AG09319 (cell line): ENCODE measurements at places on chromosomes 6 and 20.
A peak's percentile ranks its signal among the peaks of the same experiment; 100 is the strongest.

DNA sequence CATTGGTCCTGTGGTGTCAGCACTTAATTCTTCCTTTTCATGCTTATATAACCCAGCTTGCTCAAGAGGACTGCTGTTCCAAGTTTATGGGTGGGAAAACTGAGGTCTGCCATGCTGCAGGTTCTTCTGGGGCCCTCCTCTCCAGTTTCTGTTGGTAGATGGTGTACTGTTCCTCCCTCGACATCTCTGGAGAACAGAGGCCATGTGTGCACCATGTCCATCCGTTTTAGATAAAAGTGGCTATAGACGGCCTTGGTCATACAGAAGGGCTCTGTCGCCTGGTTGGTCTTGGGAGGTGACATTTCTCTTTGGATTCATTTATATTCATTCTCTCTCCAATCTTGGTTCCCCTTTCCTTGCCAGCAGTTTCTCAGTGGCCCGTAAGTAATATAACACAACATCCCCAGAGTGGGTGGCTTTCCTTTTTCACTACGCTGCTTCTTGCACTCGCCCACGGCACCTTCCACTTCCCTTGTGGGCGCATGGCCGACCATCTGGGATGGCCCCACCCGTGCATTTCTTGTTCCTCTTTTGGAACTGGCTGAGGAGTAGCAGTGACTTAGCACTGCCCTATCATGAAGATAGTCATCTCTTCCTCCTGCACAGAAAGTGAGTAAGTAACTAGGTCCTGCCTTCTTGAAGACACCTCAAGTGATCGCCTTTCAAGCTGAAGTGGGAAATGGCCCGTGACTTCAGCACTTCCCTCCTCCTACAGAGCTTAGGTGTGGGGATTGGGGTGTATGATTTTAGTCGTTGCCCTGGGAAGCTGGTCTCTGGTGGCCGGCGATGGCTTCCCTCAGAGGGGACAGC lies 94.2 kb downstream of the RREB1 start:
- DNase-seq, result no peak

DNA sequence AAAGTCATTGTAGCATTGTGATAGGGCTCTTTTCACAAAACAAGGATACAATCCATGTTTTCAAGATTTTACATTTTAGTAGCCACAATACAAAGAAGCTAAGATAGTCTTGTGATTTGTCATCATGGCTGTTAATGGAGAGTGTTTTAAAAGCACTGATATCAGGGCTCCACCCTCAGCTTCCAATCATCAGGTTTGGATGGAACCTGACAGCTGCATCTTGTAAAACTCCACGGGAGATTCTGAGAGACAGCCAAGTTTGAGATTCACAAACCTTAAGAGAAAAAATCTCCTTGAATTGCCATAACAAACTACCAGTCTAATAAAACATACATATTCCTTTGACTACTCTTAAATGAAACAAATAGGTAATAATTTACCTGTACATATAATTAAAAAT lies 280.2 kb downstream of the ESR1 start:
- DNase-seq, result no peak

DNA sequence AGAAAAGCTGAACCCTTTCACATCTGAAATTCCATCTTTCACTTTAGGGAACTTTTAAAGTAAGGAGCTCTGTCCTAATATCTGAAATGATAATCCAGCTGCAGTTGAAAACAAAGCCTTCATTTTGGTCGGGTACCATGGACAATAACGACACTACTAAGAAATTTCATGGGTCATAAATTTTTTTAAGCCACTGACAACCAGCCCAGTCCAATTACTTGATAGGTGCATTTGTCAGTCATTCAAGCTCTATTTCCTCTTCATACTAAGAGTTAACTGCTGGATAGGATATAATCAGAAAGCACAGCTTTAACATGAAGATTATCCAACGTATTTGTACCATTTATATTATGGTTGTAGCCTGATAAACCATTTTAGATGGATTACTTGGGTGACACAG lies 52.5 kb downstream of the MMUT start:
- DNase-seq, result no peak

- DNase-seq, result no peak
These were observed 62.4 kb downstream of the PREX1 start for GRCh38 chr20:48765359-48765758.

- no peak for DNase-seq
These were observed 2.0 kb downstream of the COL9A3 start for GRCh38 chr20:62818592-62819493.

GRCh38 chr6:42175860-42176259 lies 2.7 kb downstream of the GUCA1A start:
- DNase-seq, result no peak

DNA sequence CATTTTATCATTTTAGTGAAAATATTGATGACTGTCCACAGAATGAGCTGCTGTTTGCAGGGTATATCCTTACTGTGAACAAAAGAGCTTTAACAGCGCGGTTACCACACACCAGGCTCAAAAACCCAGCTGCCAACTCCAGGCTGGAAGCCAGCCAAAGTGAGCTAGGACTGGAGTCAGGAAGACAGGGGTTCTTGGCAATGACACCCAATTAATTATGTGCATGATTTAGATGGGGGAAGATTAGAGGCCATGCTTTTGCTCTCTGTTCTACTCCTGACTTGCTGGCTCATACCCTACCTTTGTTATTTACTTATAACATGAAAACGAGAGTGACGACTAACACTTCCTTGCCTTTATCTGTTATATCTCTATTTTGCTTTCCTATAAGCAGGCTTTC lies 128.9 kb upstream of the SHLD1 start:
- DNase-seq, result no peak

- no peak for DNase-seq
These were observed 4.7 kb downstream of the OTOR start for GRCh38 chr20:16752901-16753300.

GRCh38 chr6:156311291-156311690 lies 465.9 kb upstream of the ARID1B start:
- DNase-seq, result no peak

DNA sequence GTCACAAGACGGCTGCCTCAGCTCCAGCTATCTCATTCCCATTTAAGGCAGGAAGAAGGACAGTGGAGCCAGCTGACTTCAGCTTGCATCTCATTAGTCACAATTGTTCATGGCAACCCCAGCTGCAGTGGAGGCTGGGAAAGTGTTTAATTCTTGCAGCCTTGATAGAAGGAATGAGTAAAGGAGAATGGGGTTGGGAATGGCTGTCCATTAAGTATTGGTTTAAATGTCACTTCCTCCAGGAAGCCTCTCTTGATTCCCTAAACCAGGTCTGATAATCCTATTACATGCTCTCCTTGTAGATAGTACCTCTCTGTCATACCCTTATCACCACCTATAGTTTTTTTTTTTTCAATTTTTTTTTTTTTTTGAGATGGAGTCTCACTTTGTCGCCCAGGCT lies 166.4 kb downstream of the TFAP2C start:
- no peak for DNase-seq

DNA sequence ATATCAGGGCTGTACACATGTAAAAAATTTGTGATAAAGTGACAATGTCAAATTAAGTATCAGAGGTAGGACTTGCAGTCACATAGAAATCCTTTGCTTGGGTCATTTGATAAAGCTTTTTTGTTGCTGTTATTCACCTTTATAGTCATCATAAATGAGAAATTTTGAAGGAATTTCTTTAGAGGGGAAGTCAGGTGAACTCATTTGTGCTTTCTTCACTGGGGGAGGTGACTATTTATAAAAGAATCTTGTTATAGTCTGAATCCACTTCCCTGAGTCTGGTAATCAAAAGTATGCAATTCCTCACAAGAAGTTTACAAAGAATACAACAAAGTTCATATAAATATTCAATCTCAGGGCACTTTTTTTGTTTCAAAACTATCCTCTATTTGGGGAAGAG lies 47.7 kb downstream of the FRK start:
- DNase-seq, result no peak

DNA sequence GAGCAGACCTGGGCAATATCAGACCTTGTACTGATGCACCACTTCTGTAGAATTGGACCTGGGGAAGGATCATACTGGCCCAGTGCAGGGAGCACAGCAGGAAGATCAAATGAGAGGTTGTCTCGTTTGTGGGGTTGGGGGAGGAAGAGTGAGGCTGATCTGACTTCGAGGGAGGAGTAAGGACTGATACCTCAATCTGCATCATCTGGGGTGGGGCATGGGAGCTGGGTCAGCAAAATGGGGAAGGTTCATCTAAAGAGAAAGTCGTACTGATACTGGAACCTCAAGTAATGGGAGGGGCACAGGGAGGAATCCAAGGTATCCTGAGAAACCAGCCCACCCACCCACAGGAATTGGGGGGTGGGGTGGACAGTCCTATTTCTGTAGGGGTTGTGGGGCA lies 3.7 kb downstream of the RNF39 start:
- DNase-seq, result no peak

DNA sequence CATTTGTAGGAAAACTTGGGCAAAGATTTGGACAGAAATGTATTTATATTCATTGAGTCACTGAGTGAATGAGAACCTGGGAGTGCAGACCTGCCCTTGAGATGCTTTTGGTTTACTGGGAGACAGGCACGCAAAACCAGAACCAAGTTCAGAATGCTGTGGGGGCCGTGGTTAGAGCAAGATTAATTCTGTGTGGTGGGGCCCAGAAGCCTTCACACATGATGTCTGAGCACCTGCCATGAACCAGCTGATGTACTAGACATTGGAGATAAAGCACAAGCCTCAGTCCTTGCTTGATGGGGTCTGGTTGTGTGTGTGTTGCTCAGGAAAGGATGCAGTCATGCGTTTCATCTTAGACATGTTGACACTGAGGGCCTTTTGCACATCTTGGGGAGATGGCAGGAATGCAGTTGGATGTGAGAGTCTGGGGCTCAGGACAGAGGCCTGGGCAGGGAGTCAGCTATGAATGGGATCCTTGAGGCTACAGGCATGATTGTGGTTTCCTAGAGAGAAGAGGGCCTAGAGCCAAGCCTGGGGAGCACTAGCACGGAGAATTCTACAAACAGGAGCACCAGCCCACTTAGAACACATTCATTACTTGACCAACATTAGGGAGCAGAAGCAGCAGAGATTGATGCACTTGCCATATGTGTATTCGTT lies 114.3 kb upstream of the TMEM181 start:
- DNase-seq, result no peak

GRCh38 chr6:165401092-165401491 lies 91.7 kb upstream of the C6orf118 start:
- no peak for DNase-seq

- no peak for DNase-seq
These were observed 1.6 kb downstream of the POLR1H start for GRCh38 chr6:30062471-30063178.

DNA sequence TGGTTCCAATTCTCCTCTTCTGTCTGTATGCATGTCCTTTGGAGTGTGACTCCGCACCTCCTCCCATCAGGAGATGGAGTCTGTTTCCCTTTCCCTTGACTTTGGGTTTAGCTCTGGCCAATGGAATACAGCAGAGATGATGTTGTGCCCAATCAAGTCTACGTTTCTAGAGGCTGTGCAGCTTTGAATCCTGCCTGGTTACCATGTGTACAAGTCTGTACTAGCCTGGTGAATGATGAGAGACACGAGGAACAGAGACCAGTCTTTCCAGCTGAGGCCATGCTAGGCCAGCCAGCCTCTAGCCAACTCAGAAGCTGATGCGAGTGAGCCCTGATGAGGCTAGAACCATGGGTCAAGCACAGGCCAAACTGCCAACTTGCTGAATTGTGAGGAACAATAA lies 83.2 kb downstream of the LAMP5 start:
- DNase-seq, result no peak

- peak; percentile 73 for DNase-seq
These were observed 3.0 kb upstream of the TGM2 start for GRCh38 chr20:38167851-38168760.

GRCh38 chr6:33755070-33755869 lies 8.6 kb upstream of the IP6K3 start:
- no peak for DNase-seq

DNA sequence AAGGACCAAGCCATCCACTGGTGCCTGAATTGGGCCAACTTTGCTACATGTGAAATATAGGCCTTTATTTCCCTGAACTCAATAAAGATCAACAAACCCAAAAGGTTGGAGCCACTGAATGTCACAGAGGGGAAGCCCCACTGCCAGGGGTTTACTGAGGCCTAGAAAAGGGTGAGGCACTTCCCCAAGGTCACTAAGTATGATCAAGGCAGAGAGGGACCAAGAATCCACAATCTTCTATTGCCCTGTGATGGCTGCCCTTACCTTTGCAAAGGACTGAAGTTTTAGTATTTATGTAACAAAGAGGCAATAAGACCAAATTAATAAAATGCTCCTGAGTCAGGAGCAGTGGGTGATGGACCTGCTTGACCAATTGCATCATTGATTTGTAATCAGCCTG lies 18.0 kb downstream of the TREM1 start:
- no peak for DNase-seq

GRCh38 chr6:22027040-22027725 lies 269.7 kb downstream of the PRL start:
- no peak for DNase-seq

GRCh38 chr6:93684339-93684738 lies 265.0 kb upstream of the EPHA7 start:
- no peak for DNase-seq

GRCh38 chr6:43091020-43091419 lies 14.9 kb downstream of the PTK7 start:
- no peak for DNase-seq

DNA sequence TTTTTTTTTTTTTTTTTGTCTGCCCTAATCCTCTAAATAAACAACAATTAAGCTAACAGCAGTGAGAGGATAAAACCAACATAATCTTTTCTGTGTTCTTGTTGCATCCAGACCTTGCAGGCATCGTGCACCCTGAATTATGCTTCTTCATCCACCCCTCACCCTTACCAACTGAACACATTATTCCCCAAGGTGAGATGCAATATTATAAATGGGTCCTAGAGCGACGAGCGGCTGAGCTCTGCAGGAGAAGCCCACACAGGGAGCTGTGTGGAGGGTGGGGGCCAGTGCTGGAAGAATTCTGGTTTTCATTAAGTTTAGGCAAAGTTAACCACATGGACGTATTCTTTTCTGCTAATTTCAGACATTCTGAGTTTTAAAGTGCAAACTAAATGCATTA lies 32.2 kb upstream of the NXT1 start:
- DNase-seq, result no peak

- DNase-seq, result no peak
These were observed 141.3 kb downstream of the IMPG1 start for GRCh38 chr6:75931011-75931680.

- no peak for DNase-seq
These were observed 22.3 kb downstream of the MARCKS start for GRCh38 chr6:113879186-113880096.

DNA sequence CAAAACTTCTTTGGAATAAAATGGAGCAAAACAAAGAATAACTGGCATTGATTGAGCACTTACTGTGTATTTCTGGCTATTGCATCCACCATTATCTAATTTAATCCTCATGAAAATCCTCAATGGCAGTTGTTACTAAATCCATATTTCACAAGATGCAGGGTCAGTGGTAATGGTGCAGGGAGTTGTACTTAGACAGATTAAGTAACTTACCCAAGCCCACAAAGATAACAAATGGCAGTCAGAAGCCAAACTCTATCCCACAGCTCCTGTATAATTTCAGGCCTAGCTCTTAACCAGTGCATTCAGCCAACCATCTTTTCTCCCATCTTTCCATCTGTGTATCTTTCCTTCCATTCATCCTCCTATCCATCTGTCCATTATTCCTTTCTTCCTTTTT lies 29.3 kb upstream of the SSTR4 start:
- no peak for DNase-seq

- DNase-seq, result no peak
These were observed 65.3 kb downstream of the GRIK2 start for GRCh38 chr6:101458826-101459225.

GRCh38 chr6:41939176-41939847 lies 2.3 kb downstream of the CCND3 start:
- DNase-seq, result no peak
